ENCODE measurements at places on chromosomes 2 and 18.

GRCh38 chr2:96949701-96950350 is 36.6 kb downstream of the FAM178B start:
- no peak for DNase-seq

GRCh38 chr2:188977317-188977716 is 3.1 kb downstream of the COL3A1 start:
- no peak for DNase-seq

GRCh38 chr2:136049991-136050920 is 64.8 kb upstream of the DARS1 start:
- DNase-seq = no peak

DNA sequence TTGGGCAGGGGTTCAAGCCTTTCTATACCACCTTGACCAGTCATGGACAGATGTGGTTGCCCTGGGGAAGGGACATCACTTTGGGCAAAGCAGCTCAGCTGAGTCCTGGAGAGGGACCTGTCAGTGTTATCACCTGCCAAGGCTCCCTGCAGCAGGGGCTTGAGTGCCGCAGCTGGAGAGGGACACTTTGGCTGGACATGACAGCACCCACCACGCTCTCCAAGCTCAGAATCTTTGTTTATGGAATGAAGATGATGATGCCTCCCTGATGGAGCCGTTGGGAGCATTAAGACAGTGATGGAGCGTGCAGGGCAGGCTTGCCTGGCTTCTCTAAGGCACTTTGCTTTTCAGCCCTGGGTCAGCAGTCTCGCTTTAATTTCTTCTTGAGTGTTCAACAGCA is 4.3 kb upstream of the TFCP2L1 start:
- no peak for DNase-seq

DNA sequence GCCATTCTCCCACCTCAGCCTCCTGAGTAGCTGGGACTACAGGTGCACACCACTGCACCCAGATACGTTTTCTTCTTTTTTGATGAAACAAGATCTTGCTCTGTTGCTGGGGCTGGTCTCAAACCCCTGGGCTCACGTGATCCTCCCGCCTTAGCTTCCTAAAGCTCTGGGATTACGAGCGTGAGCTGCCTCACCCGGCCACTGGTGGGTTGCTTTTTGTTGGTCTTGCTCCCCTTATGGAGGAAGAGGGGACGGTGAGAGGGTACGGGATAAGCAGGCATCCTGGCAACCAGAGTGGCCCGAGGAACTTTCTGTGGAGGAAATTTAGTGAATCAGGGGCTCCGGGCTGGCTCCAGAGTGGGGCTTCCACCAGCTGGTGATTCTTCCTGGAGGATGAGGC is 222.3 kb downstream of the HDAC4 start:
- DNase-seq = peak; percentile 11

- DNase-seq = no peak
Measured at GRCh38 chr2:189592353-189592984, 11.9 kb upstream of the SLC40A1 start.

GRCh38 chr2:151634736-151635467 is 99.4 kb downstream of the NEB start:
- no peak for DNase-seq

All from aorta (tissue), 5 donors.